ENCODE measurements at places on chromosomes 2 and 18. TPM values are rescaled to one million over a fixed set of nuclear protein-coding genes. Genes with fewer than 3 reads are reported as not detected.

DNA sequence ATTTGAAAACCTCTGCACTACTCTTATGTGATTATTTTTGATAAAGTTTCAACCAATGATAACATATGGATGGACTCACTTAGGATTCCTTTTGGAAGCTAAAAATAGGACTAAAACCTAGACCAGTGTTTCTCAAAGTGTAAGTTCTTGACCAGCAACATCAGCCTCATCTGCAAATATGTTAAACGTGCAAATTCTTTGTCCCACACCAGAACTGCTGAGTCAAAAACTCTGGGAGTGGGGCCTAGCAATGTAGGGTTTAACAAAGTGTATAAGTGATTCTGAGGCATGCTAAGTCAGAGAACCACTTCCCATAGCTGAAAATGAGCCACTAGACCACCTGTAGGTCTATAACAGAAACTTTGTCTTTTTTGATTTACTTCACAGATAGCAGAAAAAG, 1247.2 kb upstream of the PIK3C3 start:
- no peak overlapping the region for H3K27ac ChIP-seq
- no peaks in the 10 kb centered on the region for H3K36me3 ChIP-seq
- DNase-seq, result no peak
- H3K4me3 ChIP-seq, result no peak overlapping the region
- H3K4me1 ChIP-seq, result no peaks in the 10 kb centered on the region
- no peaks in the 10 kb centered on the region for H3K27me3 ChIP-seq

The CNTNAP5 gene
- polyA plus RNA-seq, result 0.13 TPM

The ACTG2 gene
- polyA plus RNA-seq, result 12.4 TPM

The SERPINB8 gene
- 1.5 TPM for polyA plus RNA-seq

DNA sequence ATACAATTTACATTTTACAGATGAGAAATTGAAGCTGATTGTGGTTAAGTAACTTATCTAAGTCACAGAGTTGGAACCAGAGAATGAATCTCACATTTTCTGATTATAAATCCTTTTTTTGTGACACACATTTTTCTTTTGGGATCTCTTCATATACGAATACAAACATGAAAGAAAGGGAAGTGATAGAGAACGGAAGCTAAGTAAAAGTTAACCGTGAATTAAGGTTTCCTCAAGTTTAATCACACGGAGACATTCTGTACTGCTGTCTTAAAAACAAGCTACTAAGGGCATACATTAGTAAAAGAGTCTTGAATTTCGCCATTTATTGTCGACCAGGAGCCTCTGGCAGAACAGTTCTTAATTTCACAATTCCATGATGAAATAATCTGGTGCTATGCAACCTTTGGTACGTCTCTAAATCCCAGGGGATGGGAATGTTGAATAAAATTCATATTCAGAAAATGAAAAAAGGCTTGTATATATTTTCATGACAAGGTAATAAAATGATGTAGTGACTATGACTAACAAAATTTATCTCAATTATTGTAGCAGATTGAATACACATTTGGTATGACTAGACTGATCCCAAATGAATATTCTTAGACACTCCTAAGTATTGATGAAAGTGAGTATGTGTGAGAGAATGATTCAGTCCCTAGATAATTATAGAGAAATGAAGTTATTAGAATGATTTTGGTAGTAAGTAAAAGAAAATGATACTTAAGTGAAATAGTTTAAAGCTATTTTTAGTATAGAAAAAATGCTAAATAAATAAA, 40.3 kb upstream of the ZSWIM2 start:
- H3K4me1 ChIP-seq, result peaks cover 4% of the 10 kb centered on the region
- peak; percentile 80 for DNase-seq
- H3K36me3 ChIP-seq, result no peaks in the 10 kb centered on the region
- no peaks in the 10 kb centered on the region for H3K27me3 ChIP-seq

DNA sequence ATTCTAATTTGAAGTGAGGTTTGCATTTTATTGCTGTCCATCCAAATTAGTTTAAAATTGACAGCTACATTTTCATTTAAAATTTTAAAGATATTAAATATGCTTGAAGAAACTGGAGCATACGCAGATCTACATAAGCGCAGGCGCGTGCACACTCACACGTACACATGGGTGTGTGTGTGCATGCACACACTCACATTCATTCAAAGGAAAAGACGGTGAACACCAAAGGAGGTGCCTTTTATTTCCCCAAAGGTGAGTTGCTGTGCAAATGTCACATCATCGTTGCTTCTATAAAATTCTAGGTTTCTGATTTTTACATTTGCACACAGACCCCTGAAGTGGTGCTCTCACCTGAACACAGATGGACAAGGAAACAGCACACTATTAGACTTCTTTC, 194.2 kb downstream of the GRB14 start:
- H3K27me3 ChIP-seq, result no peaks in the 10 kb centered on the region
- H3K27ac ChIP-seq, result no peak overlapping the region
- H3K36me3 ChIP-seq, result no peaks in the 10 kb centered on the region
- no peaks in the 10 kb centered on the region for H3K4me1 ChIP-seq
- H3K4me3 ChIP-seq, result no peak overlapping the region

- H3K27ac ChIP-seq, result peak overlapping the region; percentile 59
- H3K4me3 ChIP-seq, result no peak overlapping the region
- no peak for DNase-seq
- H3K4me1 ChIP-seq, result peaks cover 39% of the 10 kb centered on the region
- H3K36me3 ChIP-seq, result peaks cover 6% of the 10 kb centered on the region
These were observed 123.0 kb downstream of the SPTBN1 start for GRCh38 chr2:54579061-54579681.

DNA sequence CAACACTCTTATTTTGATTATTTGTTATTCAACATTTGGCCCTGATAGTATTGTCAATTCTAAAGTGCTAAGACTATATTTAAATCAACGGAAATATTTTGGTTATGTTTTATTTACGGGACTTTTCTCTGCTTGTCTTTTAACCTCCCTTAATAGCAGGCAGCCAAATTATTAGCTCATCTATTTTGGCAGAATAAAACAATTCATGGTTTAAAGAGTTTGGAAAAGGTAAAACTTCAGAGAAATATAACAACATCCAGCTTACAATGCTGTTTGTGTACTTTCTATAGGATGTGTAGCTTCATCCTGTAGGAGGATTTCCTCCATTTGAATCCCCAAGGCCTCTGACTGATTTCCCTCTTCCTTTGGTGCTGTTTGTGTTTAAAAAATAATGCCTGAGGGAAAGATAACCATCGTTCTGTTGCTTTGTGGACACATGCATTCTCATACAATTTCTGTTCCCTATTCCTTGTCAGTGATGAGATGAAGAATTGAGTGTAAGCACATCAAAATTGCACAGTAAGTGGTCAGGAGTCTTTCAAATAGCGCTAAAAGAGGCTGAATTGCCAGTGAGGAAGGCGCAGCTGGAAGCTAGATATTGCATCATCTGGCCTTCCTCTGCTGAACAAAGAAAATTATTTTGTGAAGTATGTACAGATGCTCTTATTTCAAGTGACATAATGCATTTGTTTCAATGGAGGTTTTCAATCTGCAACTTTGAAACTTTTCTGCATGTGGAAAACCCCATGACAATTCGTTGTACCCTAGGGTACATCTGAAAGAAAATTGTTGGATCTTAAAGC, 80.3 kb downstream of the CD28 start:
- peaks cover 31% of the 10 kb centered on the region for H3K4me1 ChIP-seq
- no peaks in the 10 kb centered on the region for H3K27me3 ChIP-seq
- no peaks in the 10 kb centered on the region for H3K36me3 ChIP-seq
- DNase-seq, result peak; percentile 99

- H3K27ac ChIP-seq, result no peak overlapping the region
- peak; percentile 13 for DNase-seq
- H3K4me3 ChIP-seq, result no peak overlapping the region
- no peaks in the 10 kb centered on the region for H3K27me3 ChIP-seq
- no peaks in the 10 kb centered on the region for H3K4me1 ChIP-seq
- H3K36me3 ChIP-seq, result peaks cover 27% of the 10 kb centered on the region
These were observed 42.9 kb downstream of the BOLA3 start for GRCh38 chr2:74104839-74105238.
